ENCODE measurements at places on chromosomes 1 and 21.

- no peak for DNase-seq
These were observed 128.2 kb downstream of the CACHD1 start for GRCh38 chr1:64598100-64598571.

DNA sequence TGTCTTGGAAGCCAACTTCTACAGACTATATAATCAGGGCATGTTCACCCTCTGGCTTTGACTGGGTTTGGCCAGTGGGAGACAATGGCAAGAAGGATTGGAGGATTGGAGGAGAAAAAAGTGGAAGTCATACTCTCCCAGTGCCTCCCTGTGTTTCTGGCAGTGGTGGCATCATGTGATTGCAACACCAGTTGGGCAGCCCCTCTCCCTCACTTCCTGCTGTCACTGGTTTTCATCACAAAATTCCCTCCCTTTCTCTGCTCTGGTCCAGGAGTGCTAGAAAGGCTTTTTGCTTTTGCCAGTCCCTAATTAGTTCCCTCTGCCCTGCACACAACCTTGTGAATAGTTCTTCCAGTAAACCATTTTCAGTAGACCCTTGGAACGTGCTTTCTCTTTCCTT is 3.7 kb upstream of the QSOX1 start:
- no peak for DNase-seq

DNA sequence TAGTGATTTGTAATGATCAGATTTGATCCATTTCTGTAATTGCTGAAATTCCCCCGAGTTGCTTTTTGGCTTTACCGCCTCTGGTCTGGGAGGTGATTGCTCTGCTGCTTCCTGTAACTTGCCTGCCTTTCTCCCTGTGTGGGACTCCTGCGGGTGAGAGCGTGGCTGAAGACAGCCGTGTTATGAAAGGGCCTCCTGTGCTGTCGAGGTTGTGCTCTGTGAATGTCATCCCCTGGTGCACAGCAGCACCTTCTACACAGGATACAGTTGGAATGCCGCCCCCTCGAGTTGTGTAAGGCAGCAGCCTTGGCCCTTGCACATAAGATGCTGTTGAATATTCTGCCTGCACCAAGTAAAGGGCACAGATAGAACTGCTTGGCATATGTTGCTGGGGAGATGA is 5.9 kb downstream of the SOD1 start:
- DNase-seq, result no peak

- no peak for DNase-seq
These were observed 87.5 kb downstream of the IER5 start for GRCh38 chr1:181175955-181176354.

GRCh38 chr21:18832950-18833349 is 429.4 kb upstream of the TMPRSS15 start:
- no peak for DNase-seq

- no peak for DNase-seq
These were observed 34.1 kb upstream of the RUNX1 start for GRCh38 chr21:35083246-35083645.

- peak; percentile 86 for DNase-seq
These were observed 749 bp upstream of the COX20 start for GRCh38 chr1:244834543-244835275.

DNA sequence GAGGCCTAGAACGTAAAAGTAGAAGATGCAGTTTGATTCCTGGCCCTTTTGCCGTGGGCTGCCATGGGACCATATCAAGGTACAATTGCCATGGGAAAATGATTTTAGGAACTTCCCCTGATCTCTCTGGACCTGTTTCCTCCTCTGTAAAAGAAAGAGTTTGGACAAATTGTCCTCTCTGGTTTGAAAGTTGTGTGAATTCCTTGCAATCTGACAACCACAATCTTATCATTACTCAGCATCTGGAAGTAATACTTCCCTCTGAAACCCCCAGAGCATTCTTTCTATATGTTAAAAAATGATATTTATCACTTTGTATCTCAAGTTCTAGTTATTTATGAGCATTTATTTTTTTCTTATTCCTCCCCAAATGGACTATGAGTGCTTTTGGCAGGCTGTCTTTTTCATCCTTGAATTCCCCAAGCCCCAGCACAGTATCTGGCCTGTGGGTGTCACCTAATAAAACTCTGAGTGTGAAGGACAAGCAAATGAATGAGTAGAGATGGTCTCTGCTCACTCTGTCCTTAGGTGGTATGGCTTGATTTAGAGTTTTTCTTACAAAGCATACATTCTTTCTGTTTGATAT is 181.1 kb downstream of the DYRK1A start:
- no peak for DNase-seq

DNA sequence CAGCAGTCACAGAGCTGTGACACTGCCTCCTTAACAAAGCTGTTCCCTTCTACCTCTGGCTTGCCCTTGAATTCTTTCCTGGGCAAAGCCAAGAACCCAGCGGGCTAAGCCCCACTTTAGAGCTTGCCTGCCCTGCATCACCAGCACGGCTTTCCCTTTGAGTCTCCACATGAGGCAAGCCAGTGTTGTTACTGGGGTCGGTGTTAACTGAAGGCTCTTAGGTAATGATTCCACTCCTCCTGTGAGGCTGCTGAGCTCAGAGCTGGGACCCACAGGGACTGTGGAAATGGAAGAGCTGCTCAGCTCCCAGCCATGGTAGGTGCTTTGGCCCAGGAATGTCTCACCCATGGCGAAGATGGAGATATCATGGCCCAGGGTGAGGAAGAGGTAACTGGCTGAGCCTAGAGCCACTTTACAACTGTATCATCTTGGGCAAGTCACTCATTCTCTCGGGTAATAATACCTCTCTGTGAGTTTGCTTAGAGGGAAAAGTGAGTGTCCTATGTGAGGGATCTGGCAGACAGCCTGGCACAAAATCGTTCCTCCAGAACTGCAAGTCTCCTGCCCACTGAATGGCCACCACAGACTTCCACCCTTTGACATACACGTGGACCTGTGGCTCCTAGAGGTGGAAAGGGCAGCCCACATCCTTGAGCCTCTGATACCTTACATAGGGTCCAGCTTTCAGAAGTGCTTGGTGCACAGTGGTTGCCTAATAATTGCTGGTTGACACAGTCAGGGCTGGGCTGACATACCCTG is 654.1 kb downstream of the PTPRU start:
- DNase-seq, result no peak

DNA sequence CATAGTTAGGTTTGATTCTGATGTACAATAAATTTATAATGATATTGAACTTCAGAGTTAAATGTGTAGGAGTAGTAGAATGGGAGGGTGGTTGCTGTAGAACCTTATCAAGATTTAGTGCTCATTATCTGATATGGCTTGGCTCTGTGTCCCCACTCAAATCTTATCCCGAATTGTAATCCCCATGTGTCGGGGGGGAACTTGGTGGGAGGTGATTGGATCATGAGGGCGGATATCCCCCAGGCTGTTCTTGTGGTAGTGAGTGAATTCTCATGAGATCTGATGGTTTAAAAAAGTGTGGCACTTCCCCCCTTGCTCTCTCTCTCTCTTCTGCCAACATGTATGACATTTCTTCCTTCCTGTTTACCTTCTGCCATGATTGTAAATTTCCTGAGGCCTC is 265.5 kb downstream of the GRIK1 start:
- DNase-seq, result no peak

DNA sequence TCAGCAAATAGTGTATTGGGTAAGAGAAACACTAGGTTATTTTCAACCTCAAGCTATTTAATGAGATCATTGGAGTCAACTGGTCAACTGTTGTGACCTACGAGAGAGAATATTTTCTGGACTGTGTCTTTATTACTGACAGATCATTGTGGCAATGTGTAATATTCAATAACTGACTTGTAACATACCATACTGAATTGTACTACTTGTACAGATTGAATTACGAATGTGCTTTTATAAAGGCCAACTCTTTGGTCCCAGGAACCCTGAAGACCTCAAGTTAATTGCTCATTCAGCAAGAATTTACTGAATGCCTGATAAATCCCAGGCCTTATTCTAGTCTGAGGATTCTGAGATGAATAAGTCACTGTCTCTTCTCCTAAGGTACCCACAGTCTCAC is 56.1 kb upstream of the CAMK1G start:
- DNase-seq, result no peak

GRCh38 chr1:198175423-198176170 is 18.8 kb downstream of the NEK7 start:
- no peak for DNase-seq

- DNase-seq, result no peak
These were observed 44.2 kb upstream of the MAB21L3 start for GRCh38 chr1:116066868-116067565.

- DNase-seq, result no peak
These were observed 4.0 kb downstream of the HAO2 start for GRCh38 chr1:119372503-119373086.

- DNase-seq, result no peak
These were observed 221.2 kb downstream of the FMN2 start for GRCh38 chr1:240312872-240313271.

DNA sequence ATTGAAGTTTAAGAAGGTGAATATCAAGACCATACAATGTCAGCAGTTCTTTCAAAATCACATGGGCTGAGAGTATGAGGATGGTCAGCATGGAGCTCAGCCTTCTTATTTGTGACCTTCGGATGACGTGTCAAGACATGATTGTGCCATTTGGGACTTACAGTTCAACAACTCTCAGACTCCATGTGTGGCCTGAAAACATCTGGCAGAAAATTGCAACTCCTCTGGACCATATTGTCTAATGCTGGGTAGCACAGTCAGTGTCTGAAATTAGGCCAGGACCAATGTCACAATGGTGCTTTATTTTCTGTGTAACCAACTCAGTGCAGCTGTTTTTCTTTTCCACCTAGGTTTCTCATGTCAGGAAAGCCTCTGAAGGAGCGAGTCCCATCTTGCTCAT is 483.5 kb upstream of the PKN2 start:
- DNase-seq, result no peak

DNA sequence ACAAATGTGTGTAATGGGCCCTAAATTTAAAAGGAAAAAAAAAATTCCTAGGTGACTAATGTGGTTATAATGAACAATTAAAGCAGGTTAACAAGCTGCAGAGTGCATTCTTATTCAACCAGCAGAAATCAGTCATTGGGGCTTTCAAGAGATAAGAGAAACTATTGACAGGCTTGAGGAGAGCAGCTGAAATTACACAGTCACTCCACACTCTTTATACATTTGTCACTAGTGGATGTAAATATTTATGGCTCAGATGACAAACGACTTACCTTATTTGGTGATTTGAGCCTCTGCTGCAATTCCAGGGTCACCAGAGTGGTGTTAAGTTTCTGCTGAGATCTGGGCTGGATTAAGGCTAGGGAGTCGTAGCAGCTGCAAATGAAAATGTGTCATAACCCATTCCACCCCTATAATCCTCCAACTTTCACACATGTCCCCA is 896.3 kb downstream of the TTLL7 start:
- DNase-seq, result no peak

GRCh38 chr1:22930240-22930912 is 42.3 kb downstream of the LACTBL1 start:
- no peak for DNase-seq

DNA sequence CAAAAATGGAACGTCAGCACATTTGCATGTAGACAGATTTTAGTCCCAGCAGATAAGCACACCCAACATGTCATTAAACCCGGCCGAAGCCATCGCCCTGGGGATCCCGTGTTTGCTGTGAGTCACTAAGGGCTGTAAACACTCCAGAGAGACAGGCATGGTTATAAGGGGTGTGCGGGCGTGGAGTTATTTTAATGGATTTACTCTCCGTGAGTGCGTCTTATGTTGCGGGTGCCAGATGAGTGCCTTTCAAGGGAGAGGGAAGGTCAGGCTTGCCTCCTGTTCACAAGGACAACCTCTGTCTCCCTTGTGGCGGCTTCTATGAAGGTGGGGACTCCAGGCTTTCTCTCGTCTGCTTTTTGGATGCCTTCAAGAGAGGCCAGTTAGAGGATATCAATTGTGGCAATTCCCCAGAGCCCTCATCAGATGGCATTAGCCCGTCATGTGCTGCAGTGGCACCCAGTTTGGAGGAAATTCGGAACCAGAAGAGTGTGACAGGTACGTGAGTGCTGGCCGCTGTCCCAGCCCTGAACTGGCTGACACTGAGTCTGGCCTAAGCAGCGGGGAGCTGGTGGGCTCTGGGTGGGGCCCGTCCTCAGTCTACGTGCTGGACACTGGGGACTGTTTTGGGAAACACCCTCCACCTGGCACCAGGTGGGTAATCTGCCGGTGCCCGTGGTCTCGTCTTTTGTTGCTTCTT is 223.8 kb upstream of the TMEM51 start:
- no peak for DNase-seq

- no peak for DNase-seq
These were observed 98.5 kb downstream of the DISC1 start for GRCh38 chr1:231724876-231725647.

GRCh38 chr1:175892686-175893085 is 149.3 kb upstream of the TNR start:
- no peak for DNase-seq

DNA sequence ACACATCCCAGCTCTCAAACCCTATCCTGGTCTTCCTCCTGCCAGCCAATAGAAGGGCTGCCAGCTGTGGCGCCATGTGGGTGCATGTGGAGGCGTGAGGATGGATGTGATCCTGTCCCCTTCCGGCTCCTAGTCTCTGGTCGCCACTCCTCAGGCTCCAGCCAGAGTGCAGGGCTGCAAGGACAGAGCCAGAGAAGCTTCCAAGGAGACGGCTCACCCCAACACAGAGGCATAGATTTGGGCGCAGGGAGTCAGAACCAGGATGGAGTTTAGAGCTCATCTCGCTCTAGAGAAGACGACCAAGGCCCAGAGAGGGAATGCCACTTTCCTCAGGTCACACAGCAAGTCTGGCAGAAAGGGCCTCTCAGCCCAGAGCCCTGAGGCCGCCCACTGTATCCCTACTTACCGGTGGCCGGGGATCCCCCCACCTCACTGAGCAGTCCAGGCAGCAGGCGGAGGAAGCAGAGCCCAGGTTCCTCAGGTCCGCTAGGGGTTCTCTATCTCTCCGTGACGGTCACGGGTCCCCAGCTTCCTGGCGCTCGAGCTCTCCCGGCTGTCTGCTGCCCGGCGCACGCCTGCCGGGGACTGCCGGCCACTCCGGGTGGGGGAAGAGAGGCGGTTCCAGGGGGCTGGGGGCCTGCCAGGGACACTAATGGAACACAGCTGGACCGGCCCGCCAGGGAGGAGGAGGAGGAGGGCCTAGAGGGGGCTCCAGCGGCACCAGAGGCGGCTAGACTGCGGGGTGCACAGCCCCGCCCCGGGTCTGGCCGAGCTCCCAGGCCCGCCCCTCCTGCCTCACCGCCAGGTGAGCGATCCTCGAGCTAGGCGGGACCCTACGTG is at the start of gene COL16A1:
TSS of gene COL16A1 (minus strand) at position 587 of the 840 bp plus-strand sequence. CDS start 1,824 bp downstream, outside the sequence.
- no peak for DNase-seq

DNA sequence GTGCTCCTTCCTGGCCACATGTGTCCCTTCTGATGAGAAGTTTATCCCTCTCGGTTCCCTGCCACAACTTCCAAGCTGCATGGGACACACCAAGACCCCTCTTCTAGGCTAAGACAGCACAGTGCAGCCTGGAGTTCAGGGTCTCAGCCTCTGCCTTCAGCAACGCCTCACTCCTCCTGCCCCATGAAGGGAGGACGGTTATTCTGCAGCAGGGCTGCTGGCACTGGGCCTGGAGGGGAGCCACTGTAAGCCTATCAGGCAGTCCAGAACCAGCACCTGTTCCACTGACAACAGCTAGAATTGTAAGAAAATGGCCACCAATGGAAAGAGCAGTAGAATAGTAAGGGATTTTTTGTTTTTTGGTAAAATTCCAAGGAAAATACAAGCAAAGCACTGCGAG is 72.3 kb downstream of the GALNT2 start:
- no peak for DNase-seq

GRCh38 chr1:70707214-70707613 is 296.1 kb downstream of the CTH start:
- no peak for DNase-seq

- no peak for DNase-seq
These were observed 5.0 kb downstream of the CLDN19 start for GRCh38 chr1:42735056-42735455.

- peak; percentile 5 for DNase-seq
These were observed 74.1 kb upstream of the JUN start for GRCh38 chr1:58857680-58858673.
